ENCODE measurements at places on chromosomes 11 and 22.

DNA sequence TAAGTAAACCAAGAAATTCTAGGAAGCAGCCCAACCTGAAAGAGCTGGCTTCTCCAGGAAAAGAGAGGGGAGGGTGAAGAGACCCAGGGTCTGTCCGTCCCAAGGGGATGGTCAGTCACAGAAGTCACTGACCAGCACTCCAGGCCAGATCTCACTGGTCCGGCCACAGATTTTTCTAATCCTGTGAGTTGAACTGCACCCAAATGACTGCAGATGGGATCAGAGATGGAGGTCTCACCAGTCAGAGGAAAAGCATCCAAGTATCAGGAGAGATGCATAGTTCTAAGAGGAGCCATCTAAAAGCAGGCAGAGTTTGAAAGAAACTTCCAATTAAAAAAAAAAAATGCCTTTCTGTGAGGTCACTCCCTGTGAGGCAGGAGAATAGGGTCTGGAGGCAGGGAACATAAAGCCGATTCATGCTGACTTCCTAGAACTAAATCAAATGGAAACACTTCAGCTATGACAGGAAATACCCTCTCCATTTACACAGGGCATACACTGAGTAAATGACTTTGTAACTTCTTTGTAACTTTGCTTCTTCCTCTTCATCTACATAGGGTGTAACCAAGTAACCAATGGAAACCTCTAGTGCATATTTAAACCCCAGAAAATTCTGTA lies 144.5 kb downstream of the CCDC34 start:
- no peak for DNase-seq

GRCh38 chr11:134764966-134765365 lies 352.9 kb upstream of the B3GAT1 start:
- no peak for DNase-seq

GRCh38 chr11:69249311-69250185 lies 44.4 kb upstream of the MYEOV start:
- DNase-seq: peak; percentile 85

GRCh38 chr11:71499125-71499524 lies 27.9 kb upstream of the KRTAP5-7 start:
- no peak for DNase-seq

- peak; percentile 84 for DNase-seq
These were observed 457 bp downstream of the CPSF7 start for GRCh38 chr11:61429346-61429690.

GRCh38 chr11:115886422-115886733 lies 382.2 kb upstream of the CADM1 start:
- DNase-seq: no peak

DNA sequence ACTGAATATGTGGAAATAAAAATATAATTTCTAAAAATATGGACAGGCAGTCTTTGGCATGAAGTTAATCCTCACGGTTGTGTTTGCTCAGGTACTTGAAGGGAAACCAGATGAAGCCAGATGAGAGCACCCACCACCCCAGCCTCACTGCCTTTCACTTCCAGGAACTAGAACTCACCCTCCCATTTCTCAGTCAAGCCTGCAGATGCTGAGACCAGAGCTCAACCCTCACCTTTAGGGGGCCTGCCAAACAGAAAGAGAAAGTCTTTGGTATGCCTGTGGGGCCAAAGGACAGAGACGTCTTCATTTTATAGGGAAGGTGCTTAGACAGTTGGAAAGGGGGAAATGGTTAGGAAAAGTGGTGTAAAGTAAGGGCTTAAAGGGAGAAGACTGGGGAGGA lies 252.8 kb upstream of the PLET1 start:
- no peak for DNase-seq

All from upper lobe of right lung (tissue), 1 donor.